WTC11 (cell line): ENCODE measurements at places on chromosomes 11 and 22.

DNA sequence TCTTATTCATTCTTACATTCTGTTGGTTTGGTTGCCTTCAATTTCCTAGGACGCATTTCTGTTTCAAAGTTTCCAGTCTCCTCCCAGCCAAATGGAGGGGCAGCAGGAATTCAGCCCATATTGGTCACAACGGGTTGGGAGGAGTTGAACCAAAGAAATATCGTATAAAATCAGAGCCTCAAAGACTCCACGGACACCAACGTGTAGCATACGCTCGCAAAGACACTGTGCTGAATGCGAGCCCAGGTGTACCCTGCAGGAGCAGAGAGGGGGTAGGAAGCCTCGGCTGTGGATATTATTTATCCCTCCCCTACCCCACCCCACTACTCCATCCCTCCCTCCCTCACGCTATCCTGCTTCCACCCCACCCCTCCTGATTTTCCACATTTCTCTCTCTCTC lies 15.5 kb upstream of the CCND1 start:
- DNase-seq, result no peak

DNA sequence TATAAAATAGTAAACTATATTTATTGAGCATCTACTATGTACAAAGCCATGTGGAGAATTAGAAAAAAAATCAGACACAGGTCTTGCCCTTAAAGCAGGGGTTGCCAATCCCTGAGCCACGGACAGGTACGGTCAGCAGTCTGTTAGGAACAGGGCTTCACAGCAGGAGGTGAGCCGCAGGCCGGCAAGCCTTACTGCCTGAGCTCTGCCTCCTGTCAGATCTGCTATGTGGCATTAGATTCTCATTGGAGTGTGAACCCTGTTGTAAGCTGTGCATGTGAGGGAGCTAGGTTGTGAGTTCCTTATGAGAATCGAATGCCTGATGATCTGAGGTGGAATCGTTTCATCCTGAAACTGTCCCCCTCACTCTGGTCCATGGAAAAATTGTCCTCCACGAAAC lies 2.1 kb upstream of the RAG2 start:
- DNase-seq, result no peak

- DNase-seq, result no peak
Observed at GRCh38 chr11:26621132-26621531, 49.1 kb upstream of the MUC15 start.

GRCh38 chr11:15446929-15447328 lies 332.2 kb downstream of the INSC start:
- DNase-seq, result no peak

GRCh38 chr11:73176145-73176873 lies 34.2 kb upstream of the FCHSD2 start:
- DNase-seq, result no peak

DNA sequence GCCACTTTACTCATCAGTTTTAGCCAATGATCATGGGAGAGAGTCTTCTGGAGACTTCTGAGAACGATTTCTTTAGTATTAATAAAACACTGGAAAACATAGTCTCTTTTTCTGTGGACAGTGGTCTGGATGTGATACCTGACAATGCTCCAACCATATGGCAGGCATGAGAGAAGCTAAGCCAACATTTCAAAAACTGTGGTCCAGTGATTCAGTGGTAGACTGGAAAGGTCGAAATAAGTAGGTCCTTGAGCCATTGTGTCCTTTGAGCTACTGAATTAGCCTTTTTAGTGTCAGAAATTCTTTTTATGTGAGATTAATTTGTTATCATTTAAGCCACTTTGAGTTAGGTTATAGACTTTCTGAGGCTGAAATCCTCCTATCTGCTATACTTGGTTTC lies 197.7 kb upstream of the CTSC start:
- DNase-seq, result no peak

DNA sequence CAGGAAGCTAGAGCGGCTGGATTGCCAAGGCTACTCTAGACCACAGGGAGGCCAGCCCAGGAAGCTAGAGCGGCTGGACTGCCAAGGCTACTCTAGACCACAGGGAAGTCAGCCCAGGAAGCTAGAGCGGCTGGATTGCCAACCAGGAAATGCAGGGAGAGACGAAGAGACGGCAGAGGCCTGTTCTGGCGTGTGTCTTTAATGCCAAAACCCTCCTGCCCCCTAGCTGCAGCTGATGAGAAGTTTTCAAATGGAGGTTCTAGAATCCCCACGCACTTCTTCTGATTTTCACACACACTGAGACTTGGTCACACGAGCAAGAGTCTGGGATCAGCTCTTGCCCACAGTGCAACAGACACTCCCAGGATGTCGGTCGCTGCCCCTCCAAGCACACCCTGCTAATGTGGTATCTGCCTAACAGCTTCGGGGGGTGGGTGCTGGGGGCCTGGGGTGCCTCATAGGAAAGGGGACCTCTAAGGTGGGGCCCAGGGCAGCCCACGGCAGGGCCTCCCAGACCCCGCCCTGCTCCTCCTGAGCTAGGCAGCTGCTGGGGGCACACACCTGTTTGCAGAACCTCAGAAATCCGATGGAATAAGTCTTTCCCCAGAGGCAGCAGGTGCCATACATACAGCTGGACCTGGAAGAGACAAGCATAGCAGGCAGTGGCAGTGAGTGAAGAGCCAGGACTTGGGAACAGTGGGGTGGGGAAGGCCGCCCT lies 28.5 kb downstream of the MAFF start:
- peak; percentile 41 for DNase-seq

DNA sequence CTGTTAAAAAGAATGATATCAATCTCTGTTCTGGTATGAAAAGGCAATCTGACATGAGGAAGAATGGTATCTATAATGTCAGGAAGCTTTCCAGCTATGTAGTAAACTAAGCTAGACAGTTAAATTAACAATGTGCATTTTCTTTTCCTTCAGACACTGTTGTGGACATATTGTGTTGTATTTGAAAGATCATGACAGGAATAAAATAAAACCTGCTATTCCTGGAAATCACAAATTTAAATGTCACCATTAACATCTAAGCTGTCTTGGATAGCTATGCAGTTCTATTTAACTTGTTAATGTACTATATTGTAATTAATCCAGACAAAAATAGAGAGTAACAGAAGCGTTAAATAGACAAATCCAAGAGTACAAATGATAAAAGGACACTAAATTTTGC lies 297.4 kb upstream of the LUZP2 start:
- DNase-seq, result no peak

DNA sequence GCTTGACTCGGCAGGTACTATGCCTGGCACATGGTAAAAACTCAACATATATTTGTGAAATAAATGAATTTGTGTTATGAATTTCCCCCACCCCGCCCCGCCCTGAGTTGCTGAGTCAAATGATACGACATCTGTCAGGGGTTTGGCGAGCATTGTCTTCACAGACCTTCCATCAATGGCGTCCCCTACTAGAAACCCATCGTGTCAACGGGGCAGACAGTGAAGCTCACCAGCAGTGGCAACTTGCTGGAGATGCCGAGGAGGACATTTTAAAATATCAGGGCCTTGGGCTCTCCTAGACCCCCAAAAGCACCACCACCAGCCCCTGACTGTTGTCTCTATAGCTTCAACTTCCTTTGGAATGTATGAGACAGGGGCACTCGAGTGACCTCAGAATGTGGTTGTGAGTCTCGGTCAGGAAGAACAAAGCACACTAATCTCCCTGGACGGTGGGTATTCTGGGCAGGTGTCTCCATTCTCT lies 761 bp upstream of the NXF1 start:
- DNase-seq, result no peak

DNA sequence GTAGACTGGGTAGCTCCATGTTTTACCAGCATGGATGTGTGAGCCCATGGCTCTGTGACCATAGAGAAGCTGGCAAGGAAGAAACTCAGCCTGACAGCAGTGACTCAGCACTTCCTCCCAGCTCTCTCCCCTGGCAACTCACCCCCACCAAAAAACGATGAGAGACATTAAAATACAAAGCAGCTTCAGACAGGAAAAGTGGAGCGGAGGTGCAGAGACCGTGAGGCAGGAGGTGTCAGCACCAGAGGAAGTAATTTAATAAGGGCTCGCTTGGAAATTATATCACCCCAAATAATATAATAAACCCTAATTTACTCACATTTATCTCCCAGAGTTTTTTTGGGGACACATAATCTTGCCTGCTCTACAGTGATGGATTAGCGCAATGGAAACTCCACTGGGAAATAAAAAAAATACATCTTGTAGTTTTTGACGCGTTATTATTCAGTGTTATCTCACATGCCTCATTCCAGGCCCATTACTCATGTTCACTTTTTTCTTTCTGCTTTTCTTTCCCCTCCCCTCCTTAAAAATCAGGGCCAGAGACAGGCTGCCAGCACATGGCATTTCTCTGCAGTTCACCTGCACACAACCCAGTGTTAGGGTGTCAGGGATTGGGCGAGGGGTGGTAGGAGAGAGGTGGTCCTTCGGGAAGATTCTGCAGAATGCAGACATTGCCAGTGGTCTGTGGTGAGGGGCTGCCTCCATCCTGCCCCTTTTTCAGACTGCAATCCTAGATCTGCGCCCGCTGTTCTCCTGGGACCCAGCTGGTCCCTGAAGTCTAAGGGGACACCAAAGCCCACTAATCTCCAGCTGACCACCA lies 170.8 kb downstream of the BUD13 start:
- DNase-seq, result no peak

DNA sequence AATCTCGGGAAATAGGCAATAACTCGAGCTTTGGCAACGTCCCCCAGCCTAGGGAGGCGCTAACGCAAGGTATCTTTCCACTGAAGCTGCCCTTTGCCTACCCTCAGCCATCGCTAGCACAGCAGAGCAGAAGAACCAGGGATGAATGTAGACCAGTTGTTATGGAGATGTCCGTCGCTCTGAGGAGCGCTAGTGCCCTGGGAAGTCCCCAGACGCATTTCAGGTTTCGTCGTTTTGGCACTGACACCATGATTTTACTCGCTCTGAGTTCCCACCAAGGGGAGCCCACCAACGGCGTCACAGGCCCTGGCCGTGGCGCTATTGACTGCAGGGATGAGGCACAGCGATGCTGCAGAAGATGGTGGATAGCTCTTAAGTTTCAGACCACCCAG lies 22.7 kb upstream of the BDNF start:
- peak; percentile 45 for DNase-seq

GRCh38 chr22:39684702-39685281 lies 114.2 kb downstream of the CACNA1I start:
- no peak for DNase-seq

DNA sequence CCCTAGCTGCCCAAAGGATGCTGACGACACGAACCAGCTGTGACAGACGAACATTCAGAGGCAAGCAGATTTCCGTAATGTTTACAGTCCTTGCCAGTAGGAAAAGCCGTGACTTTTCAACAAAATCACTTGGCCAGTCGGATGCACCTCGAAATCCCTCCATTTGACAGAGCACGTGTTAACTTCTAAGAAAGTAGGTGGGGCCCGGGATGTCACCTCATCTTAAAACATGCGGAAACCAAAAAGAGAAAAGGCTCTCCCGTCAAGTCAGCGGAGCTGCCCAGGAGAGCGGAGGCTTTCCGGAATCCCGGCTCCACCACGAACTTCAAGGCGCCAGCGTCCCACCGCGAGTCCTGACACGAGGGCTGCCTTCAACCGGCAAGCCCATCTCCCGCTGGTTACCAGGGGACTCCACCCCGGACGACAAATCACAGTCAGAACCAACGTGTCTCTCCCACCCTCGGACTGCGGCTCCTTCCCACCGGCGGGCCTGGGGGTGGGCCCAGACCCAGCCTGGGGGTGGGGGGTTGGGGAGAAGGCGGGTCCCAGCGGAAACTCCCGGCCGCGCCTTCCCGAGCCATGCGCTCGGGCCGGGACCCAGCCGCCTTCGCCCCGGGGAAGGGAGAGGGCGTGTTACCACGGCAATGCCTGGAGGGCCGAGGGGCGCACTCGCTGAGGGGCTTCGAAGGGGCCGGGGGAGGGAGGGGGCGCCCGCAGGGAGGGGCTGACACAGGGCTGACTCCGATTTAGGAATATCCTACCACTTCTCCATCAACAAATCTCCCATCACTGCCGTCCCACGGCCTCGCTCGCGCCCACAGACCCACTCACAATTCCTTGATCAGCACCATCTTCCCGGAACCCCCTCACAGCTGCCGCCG lies 475 bp downstream of the PITPNB start:
- peak; percentile 53 for DNase-seq

- DNase-seq, result no peak
Observed at GRCh38 chr22:16987822-16988221, 20.2 kb downstream of the GAB4 start.

- DNase-seq, result no peak
Observed at GRCh38 chr11:59616396-59616982, 915 bp upstream of the OSBP start.

GRCh38 chr11:133383201-133383600 lies 149.1 kb downstream of the OPCML start:
- DNase-seq, result no peak

GRCh38 chr11:3104961-3105790 lies 48.0 kb upstream of the CARS1 start:
- peak; percentile 5 for DNase-seq

DNA sequence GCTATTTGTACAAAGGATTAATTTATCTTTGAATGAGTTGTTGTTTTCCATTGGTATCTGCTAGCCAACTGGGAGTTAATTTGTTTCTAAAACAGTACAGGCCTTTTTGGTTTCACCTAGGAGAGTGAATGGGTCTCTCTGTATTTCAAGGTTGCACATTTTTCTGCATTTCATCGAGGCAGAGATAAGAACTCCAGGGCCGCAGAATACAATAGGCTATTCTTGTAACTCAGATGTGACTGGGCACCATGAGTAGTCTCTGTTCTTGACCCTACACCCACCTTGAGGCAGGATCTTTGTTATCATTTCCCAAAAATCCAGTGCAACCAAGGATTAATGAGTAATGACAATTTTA lies 51.7 kb upstream of the OR9Q1 start:
- no peak for DNase-seq

DNA sequence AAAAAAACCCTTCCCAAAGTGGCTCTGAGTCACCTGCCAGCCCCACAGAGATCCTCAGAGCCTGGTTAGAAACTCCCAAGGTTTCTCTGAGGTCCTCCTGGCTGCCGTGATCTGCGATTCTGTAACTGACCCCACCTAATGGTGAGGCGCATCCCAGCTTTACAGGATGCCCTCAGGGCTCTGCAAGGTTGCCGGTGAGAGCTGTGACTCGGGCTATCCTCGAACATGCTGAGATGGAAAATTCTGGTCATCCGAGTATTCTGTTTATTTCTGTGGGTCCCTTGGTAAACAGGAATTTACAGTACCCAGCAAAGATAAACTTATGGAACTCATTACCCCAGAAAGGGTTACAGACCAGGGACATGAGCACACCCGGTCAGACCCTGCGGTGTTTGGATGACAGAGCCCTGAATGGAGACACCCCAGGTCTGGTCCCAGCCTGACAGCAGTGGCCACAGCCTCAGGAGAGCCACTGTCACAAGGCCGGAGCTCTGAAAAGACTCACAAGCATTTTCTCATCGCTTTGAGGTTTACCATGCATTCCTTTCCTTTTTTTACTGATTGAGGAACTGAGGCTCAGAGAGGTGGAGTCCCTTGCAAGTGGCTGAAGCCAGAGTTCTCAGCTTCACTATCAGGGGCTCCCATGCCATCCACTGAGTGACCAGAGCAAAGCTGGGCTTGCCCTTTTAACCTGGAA lies 22.2 kb downstream of the LIF start:
- DNase-seq, result no peak
